NCI-H146 (cell line): ENCODE measurements at places on chromosomes 4 and X.

DNA sequence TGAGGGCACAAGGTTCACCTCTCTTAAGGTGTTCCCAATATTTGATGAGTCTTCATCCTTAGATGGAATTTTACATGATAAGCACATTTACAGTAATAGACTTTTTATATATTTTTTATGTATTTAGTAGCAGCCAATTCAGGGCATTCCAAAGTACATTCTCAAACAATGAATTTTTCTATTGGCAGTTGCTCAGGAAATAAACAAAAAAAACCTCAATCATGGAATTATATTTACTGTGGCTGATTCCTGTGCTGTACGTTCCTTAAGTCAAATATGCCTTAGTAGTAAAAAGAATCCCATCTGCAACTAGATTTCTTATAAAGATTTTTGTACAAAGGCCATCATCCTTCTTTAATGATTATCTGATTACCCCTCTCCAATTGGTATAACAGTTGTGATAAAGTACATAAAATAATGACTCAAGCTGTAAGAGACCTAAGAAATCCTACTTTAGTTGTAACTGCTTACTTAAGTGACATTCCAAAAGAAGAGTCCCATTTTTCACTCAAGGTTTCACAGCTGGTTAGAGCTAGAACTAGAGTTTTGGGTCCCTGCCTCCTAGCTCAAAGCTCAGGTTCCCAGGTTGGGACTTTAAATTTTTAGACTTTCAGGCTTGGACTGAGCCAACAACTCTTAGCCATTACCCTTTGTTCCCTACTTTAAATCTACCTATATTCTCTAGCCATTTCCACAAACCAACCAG, 152.7 kb downstream of the FHIP1A start:
- DNase-seq = no peak

- DNase-seq = no peak
These were observed 44.5 kb upstream of the TRIM2 start for GRCh38 chr4:153159728-153160221.

DNA sequence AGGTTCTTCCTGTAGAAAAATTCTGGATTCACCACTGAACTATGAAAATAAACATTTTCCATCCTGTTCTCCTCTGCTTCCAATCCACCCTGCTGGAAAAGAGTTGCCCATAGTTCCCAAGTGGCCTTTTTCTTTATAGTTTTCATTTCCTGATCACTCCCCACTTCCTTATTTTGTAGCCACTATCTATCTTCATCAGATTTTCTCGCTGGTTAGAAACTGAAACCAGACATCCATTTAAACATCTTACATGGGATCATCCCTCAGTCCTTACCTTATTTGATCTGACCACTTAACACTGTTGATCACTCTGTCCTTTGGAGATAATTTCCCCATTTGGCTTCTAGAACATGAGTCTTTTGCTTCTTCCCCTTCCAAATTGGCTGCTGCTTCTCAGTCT, 42.2 kb upstream of the SCOC start:
- no peak for DNase-seq

- DNase-seq = no peak
These were observed 23.1 kb downstream of the BANK1 start for GRCh38 chr4:101813604-101814003.

GRCh38 chr4:164313853-164314252, 440.1 kb upstream of the SMIM31 start:
- no peak for DNase-seq

DNA sequence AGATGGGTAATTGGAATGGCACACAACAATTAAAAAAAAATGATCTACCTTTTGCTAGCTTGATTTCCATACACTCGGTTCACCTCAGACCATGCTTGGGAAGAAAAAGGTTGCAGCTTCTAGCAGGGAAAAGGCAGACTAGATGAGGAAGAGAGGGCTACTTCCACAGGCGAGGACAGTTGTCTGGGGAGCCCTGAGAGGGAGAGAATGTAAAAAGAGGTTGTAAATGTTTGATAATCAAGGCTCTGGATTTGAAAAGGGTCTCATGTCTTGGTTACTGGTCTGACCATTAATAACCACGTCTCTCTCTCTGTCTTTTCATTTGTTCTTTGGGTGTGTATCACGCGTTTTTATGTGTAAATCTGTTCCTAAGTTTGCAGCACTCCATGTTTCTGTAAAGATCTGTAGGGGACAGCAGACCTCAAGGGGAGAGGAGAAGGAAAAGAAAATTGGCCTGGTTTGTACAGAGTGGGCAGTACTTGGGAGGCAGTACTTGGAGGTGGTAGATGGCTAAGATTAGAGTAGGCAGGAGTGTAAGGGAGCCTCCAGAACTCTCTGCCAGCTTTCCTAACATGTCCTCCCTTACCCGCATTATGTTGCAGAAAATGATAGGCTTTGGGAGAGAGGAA, 750 bp downstream of the ARMCX5 start:
- DNase-seq = peak; percentile 11

DNA sequence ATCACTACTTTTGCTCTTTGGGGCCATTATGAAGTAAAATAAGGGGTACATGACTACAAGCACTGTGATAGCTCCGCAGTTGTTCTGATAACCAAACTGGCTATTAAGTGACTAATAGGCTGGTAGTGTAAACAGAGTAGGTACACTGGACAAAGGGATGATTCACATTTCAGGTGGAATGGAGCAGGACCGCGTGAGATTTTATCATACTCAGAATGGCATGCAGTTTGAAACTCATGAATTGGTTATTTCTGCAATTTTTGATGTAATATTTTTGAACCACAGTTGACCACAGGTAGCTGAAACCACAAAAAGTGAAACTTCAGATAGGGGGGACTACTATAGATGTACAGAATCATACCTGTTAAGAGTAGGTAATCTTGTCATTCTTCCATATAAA, 55.8 kb downstream of the PAK3 start:
- DNase-seq = peak; percentile 6

GRCh38 chr4:53748328-53748772, 157.1 kb upstream of the LNX1 start:
- DNase-seq = no peak

GRCh38 chr4:131348263-131348662, 1800.8 kb upstream of the PCDH10 start:
- no peak for DNase-seq

DNA sequence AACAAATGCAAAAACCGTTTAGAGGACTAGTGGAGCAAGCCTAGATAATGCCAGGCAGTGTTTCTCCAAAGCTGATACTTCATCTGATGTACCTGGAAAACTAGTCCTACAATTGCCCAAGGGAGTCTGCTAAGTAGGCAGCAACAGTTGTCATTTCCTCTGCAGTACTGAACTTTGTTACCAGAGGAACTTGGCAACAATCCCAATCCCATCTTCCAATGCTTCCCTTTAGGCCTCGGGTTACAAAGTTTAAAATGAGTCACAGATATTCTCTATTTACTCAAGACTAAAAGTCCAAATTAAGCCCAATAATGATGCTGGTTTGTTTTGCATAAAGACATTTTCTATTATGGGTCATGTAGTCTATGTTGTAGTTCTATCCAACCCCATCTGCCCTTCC, 120.0 kb upstream of the GLRA2 start:
- DNase-seq = no peak

DNA sequence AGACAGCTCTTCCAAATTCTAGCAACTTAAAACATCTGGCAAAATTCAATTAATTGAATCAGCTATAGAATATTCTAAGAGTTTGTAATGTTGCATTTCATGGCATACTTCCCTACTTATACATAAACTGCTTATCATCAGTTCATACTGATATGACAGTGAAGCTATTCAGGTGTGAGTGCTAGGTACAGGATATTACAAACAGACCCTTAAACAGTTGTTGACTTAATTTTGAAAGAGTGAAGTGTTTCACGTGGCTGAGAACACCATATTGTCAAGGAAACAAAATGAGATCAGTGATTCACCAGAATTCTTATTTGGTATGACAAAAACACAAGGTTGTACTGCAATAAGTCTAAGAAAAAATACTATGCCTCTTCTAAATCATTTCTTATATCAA, 27.4 kb downstream of the CENPU start:
- DNase-seq = no peak

GRCh38 chr4:43682551-43682950, 766.1 kb downstream of the KCTD8 start:
- DNase-seq = no peak

GRCh38 chr4:56388306-56388705, 1.0 kb upstream of the AASDH start:
- DNase-seq = no peak
